Activated CD4-positive, alpha-beta T cell treated with anti-CD3 and anti-CD28 coated beads, Interleukin-2, amount 10 ng/mL, durations not matched to agents 7 days and 5 days (primary cell): ENCODE measurements at places on chromosomes 7 and 10.

- H3K4me1 ChIP-seq, result peaks cover 1% of the 10 kb centered on the region
- no peaks in the 10 kb centered on the region for H3K36me3 ChIP-seq
- peaks cover 1% of the 10 kb centered on the region for H3K27me3 ChIP-seq
- H3K4me3 ChIP-seq, result no peak overlapping the region
Measured at GRCh38 chr10:22016046-22016705, 12.6 kb upstream of the DNAJC1 start.

DNA sequence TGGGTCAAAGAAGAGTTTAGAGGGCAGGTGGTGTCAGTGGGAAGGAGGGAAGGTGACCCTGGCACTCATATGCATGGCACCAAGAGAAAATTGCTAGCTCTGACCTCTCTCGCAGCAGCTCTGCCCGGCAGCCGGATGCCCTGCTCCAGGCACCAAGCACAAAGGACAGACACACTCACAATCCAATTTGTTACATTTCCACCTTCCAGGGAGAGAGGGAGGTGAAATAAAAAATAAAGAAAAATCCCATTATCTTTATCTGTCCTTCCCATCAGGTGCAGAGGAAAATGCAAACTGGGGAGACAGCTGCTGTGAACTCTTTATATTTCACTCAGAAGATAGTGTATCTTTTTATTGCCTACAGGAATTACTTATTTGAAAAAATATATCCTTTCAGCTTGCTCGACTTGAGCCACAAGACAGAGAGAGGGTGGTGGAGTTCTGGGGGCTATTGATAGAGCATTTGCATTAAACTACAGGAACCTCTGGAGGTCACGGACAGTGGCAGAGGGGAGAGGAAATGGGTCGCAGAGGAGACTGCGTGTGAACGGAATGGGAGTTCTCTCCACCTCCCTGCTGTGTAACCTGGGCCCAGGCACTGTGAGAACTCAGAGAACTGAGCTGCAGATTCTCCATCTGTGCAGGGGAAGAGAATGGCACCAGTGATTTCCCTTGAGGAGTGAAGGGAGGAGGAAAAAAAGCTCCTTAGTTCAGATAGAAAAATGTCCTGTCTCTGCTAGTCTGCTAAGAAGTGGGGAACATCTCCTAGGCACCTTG, 421.4 kb downstream of the PLXNA4 start:
- peaks cover 2% of the 10 kb centered on the region for H3K27me3 ChIP-seq
- H3K36me3 ChIP-seq, result peaks cover 2% of the 10 kb centered on the region
- no peak overlapping the region for H3K27ac ChIP-seq
- H3K4me3 ChIP-seq, result no peak overlapping the region
- DNase-seq, result no peak

GRCh38 chr7:91079487-91079886, 184.7 kb upstream of the FZD1 start:
- DNase-seq, result no peak
- H3K27me3 ChIP-seq, result no peaks in the 10 kb centered on the region
- no peak overlapping the region for H3K4me3 ChIP-seq
- peaks cover 13% of the 10 kb centered on the region for H3K4me1 ChIP-seq
- H3K27ac ChIP-seq, result no peak overlapping the region

GRCh38 chr7:45036796-45037195, 36.8 kb downstream of the CCM2 start:
- DNase-seq, result no peak
- H3K36me3 ChIP-seq, result peaks cover 78% of the 10 kb centered on the region
- H3K27ac ChIP-seq, result peak overlapping the region; percentile 75
- H3K4me1 ChIP-seq, result peaks cover 76% of the 10 kb centered on the region
- H3K4me3 ChIP-seq, result peak overlapping the region; percentile 46

- no peak overlapping the region for H3K4me3 ChIP-seq
- H3K36me3 ChIP-seq, result peaks cover 48% of the 10 kb centered on the region
- H3K27me3 ChIP-seq, result no peaks in the 10 kb centered on the region
- H3K4me1 ChIP-seq, result no peaks in the 10 kb centered on the region
- DNase-seq, result no peak
- no peak overlapping the region for H3K27ac ChIP-seq
Measured at GRCh38 chr7:157192861-157193260, 54.1 kb downstream of the UBE3C start.

- DNase-seq, result no peak
- H3K27ac ChIP-seq, result peak overlapping the region; percentile 68
- H3K27me3 ChIP-seq, result no peaks in the 10 kb centered on the region
- no peaks in the 10 kb centered on the region for H3K36me3 ChIP-seq
- peaks cover 30% of the 10 kb centered on the region for H3K4me1 ChIP-seq
Measured at GRCh38 chr10:15083674-15084501, 4.7 kb downstream of the ACBD7 start.

DNA sequence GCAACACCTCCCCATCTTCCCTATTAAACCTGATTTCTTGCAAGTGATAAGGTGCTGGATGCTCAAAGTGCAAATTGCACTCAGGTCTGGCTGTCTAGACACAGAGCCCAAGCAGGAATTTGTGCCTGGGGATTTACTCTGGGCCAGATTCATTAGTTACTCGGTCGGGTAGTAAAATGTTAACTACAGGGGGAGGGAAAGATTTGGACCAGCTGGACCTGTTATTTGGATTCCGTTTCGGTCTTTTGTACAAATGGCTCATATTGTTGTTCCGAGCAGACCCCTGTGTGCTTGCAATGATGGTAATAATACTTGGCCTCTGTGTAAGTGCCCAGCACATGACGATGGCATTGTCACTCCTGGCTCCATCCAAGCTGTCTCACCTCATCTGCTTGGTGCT, 609.6 kb downstream of the KCNMA1 start:
- H3K4me1 ChIP-seq, result no peaks in the 10 kb centered on the region
- DNase-seq, result no peak
- no peak overlapping the region for H3K27ac ChIP-seq

- no peak for DNase-seq
- no peaks in the 10 kb centered on the region for H3K4me1 ChIP-seq
- no peak overlapping the region for H3K4me3 ChIP-seq
- H3K36me3 ChIP-seq, result no peaks in the 10 kb centered on the region
- H3K27ac ChIP-seq, result no peak overlapping the region
Measured at GRCh38 chr10:112755446-112756234, 194.4 kb upstream of the TCF7L2 start.

GRCh38 chr10:122657729-122658128, 41.9 kb downstream of the C10orf120 start:
- no peaks in the 10 kb centered on the region for H3K36me3 ChIP-seq
- H3K4me1 ChIP-seq, result no peaks in the 10 kb centered on the region
- H3K27ac ChIP-seq, result no peak overlapping the region
- no peak for DNase-seq
- H3K27me3 ChIP-seq, result peaks cover 17% of the 10 kb centered on the region

- no peak overlapping the region for H3K27ac ChIP-seq
- DNase-seq, result no peak
- H3K27me3 ChIP-seq, result no peaks in the 10 kb centered on the region
- H3K4me1 ChIP-seq, result peaks cover 9% of the 10 kb centered on the region
Measured at GRCh38 chr10:29471544-29471859, 163.3 kb downstream of the SVIL start.

DNA sequence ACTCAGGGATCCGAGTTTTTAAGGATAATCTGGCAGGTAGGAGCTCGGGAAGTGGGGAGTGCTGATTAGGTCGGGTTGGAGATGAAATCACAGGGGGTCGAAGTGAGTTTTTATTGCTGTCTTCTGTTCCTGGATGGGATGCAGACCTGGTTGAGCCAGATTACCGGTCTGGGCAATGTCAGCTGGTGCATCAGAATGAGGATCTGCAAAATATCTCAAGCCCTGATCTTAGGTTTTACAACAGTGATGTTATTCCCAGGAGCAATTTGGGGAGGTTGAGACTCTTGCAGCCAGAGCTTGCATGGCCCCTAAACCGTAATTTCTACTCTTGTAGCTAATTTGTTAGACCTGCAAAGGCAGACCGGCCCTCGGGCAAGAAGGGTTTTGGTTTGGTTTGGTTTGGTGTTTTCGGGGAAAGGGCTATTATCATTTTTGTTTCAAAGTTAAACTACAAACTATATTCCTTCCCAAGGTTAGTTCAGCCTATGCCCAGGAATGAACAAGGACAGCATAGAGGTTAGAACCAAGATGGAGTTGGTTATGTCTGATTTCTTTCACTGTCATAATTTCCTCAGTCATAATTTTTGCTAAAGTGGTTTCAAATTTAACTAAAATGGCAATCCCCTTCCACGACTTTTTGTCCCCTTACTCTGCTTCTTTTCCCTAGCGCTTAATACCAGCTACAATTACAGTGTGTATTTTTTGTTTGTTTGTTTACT, 20.6 kb upstream of the PIK3CG start:
- H3K36me3 ChIP-seq, result no peaks in the 10 kb centered on the region
- no peak overlapping the region for H3K27ac ChIP-seq
- no peak for DNase-seq
- H3K27me3 ChIP-seq, result peaks cover 3% of the 10 kb centered on the region

GRCh38 chr7:23713285-23714149, 3.5 kb downstream of the STK31 start:
- no peak overlapping the region for H3K4me3 ChIP-seq
- no peaks in the 10 kb centered on the region for H3K4me1 ChIP-seq
- no peak for DNase-seq
- H3K27me3 ChIP-seq, result no peaks in the 10 kb centered on the region
- no peak overlapping the region for H3K27ac ChIP-seq
- no peaks in the 10 kb centered on the region for H3K36me3 ChIP-seq

DNA sequence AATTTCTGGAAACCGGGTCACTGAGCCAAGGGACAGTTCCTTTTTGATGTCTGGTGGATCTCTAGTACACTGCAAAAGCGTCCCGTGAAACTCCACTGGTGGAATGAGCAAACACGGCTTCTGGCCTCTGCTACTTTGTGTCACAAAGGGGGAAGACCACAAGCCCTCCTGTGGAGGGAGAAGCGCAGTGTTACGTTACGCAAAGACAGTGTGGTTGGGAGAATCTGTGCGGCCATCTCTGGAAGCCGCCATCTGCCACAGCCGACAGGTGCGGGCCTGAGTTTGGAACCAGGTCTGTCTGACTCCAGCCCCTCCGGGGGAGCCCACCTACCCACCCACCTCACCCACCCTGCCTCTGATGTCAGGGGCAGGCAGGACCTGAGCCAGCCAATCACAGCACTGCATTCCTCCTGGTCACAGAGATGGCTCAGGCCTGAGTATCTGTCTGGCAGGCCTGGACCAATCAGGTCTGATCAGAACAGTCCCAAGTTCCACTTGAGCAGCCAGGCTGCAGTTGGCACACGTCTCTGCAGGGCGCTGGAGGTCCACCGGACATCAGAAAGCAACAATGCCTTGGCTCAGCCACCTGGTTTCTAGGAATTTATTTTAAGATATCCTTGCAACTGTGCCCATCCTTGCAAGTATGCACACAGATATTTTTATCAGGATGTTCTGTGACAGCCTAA, 3.0 kb upstream of the CYP2W1 start:
- H3K4me3 ChIP-seq, result no peak overlapping the region
- no peak for DNase-seq
- no peaks in the 10 kb centered on the region for H3K36me3 ChIP-seq
- no peaks in the 10 kb centered on the region for H3K27me3 ChIP-seq
- no peak overlapping the region for H3K27ac ChIP-seq
- H3K4me1 ChIP-seq, result no peaks in the 10 kb centered on the region

DNA sequence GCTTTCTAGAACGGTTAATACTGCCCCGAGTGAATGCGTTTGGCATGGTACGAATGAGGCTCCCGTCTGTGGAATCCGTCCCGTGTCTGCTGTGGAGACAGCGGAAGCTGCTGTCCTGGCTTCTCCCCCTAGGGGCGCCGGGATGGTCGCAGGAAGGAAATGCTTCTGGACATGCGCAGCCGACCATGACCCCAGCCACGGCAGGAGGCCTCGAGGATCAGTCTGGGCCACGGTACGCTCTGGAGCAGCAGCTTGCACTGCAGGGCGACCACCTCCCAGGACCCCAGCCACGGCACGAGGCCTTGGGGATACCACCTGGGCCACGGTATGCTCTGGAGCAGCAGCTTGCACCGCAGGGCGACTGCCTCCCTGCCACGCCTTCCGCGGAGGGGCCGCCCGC, 107.9 kb downstream of the CYTH3 start:
- peaks cover 14% of the 10 kb centered on the region for H3K36me3 ChIP-seq
- DNase-seq, result no peak
- H3K27me3 ChIP-seq, result no peaks in the 10 kb centered on the region
- H3K4me1 ChIP-seq, result peaks cover 18% of the 10 kb centered on the region
- H3K27ac ChIP-seq, result no peak overlapping the region

- no peak overlapping the region for H3K4me3 ChIP-seq
- DNase-seq, result no peak
- H3K4me1 ChIP-seq, result peaks cover 9% of the 10 kb centered on the region
Measured at GRCh38 chr10:100021322-100021721, 11.6 kb upstream of the DNMBP start.

GRCh38 chr7:16826060-16826459, 21.3 kb upstream of the AGR2 start:
- no peak overlapping the region for H3K4me3 ChIP-seq
- no peak overlapping the region for H3K27ac ChIP-seq
- no peaks in the 10 kb centered on the region for H3K4me1 ChIP-seq
- peaks cover 15% of the 10 kb centered on the region for H3K27me3 ChIP-seq

DNA sequence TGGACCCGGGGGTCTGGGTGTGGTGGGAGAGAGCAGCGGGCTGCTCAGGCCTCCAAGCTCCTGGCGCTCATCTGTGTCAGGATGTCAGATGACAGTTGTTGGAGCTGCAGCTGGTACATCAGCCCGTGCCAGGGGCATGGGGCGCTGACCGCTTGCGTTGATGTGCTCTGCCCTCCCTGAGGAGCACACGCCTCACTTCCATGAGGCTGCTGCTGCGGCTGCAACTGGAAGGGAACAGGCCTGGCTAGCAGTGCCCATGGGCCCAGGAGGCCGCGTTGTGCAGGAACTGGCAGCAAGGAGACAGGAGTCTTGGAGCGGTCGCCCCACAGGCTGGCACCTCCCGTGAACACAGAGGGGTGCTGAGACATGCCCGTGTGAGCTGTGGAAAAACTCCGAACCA, 361.3 kb upstream of the MKI67 start:
- H3K4me1 ChIP-seq, result no peaks in the 10 kb centered on the region
- no peaks in the 10 kb centered on the region for H3K36me3 ChIP-seq
- no peak overlapping the region for H3K4me3 ChIP-seq
- no peak overlapping the region for H3K27ac ChIP-seq
- no peaks in the 10 kb centered on the region for H3K27me3 ChIP-seq

- no peaks in the 10 kb centered on the region for H3K4me1 ChIP-seq
- H3K27me3 ChIP-seq, result peaks cover 6% of the 10 kb centered on the region
- DNase-seq, result no peak
- no peak overlapping the region for H3K4me3 ChIP-seq
Measured at GRCh38 chr10:129851941-129852640, 112.0 kb downstream of the EBF3 start.

GRCh38 chr7:95529701-95530100, 44.0 kb downstream of the ASB4 start:
- DNase-seq, result no peak
- no peak overlapping the region for H3K4me3 ChIP-seq
- peaks cover 14% of the 10 kb centered on the region for H3K27me3 ChIP-seq
- H3K36me3 ChIP-seq, result no peaks in the 10 kb centered on the region
- H3K27ac ChIP-seq, result no peak overlapping the region

- H3K4me1 ChIP-seq, result peaks cover 8% of the 10 kb centered on the region
- no peak for DNase-seq
- peaks cover 3% of the 10 kb centered on the region for H3K36me3 ChIP-seq
- H3K27me3 ChIP-seq, result peaks cover 58% of the 10 kb centered on the region
- no peak overlapping the region for H3K4me3 ChIP-seq
Measured at GRCh38 chr7:22579961-22580360, 80.0 kb upstream of the STEAP1B start.

GRCh38 chr7:134766779-134767519, 12.5 kb upstream of the CALD1 start:
- no peak overlapping the region for H3K27ac ChIP-seq
- no peaks in the 10 kb centered on the region for H3K36me3 ChIP-seq
- no peaks in the 10 kb centered on the region for H3K27me3 ChIP-seq
- H3K4me3 ChIP-seq, result no peak overlapping the region
